ENCODE measurements at places on chromosomes 5 and 9.

DNA sequence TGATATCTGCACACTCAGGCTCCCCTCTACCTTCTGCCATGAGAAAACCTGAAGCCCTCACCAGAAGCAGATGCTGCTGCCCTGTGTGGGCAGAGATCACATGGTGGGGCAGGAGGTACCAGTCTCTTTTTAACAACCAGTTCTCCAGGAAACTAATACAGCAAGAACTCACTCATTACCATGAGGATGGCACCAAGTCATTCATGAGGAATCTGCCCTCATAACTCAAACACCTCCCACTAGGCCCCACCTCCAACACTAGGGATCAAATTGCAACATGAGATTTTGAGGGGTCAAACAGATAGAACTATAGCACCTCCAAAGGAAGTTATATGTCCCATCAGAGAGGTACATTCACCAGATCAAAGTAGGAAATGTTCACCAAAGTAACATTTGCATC, 136.3 kb upstream of the SHB start:
- DNase-seq: no peak

DNA sequence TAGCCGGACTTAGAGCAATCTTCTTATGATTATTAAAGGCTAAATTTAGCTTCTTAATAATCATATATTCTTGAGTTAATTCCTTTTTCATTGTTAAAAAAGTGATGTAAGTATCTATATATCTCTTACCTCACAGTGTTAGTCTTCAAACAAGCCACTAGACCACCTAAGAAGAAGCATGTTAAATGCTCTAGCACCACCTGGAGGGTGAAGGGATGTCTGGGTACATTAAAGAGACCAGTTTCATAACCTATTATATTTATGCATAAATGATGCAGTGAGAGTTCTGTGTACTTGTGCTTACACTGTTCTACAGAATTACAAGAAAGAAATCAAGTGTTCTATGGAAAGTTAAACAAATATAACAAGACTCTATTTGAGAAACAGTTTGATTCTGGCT, 55.9 kb upstream of the SLCO6A1 start:
- no peak for DNase-seq

DNA sequence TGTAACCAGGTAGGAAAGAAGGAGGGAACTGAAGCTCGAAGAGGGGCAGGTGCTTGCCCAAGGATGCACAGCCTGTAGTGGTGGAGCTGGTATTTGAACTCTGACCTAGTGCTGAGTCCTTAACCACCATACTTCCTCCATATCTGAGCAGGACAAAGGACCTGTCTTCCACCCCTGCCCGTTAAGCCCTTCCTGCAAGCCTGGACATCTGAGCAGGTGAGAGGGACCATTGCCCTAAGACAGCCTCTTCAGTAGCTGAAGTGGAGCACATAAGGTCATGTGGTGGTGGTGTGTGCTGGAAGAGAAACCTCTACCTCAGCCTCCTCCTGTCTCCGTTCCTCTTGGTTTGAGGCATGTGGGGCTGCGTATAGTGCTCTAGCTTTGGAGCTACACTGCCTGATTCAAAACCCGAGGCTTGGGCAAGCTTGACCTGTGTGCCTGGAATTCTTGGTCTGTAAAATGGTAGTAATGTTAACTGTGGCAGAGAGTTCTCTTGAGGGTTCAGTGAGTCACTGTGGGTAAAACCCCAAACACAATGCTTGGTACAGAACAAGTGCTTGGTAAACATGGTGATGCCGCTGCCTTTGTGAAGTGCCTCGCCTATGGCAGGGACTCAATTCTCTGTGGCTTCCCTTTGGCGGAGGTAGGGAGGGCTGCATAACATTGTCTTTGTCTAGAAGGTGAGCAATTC, 7.4 kb downstream of the GALNT10 start:
- DNase-seq: peak; percentile 36

GRCh38 chr5:37841203-37841602, 1.4 kb upstream of the GDNF start:
- no peak for DNase-seq

DNA sequence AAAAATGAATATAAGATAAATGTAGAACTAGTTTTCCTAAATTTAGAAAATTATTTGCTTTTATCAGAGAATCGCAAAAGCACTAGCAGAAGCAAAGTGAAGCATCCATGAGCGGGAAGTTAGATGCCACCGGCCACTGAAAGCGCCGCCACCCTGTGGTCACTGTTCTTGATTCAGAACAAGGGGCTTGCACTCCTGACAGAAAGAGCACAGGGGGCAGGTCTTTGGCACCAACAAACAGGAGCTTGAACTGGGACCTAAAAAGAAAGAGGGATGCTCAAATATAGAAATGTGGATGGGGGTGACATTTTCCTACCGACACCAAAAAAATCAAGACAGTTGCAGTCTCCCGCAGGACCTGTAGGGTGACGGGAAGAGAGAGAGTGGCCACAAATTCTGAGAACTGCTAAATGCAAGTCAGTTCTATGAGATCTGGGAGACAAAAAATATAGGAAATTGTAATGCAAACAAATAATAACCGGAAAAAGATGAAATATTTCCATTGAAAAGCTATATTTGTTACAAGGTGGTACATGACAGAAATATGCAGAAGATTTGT, 144.3 kb downstream of the CDH12 start:
- DNase-seq: no peak

- no peak for DNase-seq
Observed at GRCh38 chr9:131043087-131043486, 34.1 kb downstream of the LAMC3 start.

DNA sequence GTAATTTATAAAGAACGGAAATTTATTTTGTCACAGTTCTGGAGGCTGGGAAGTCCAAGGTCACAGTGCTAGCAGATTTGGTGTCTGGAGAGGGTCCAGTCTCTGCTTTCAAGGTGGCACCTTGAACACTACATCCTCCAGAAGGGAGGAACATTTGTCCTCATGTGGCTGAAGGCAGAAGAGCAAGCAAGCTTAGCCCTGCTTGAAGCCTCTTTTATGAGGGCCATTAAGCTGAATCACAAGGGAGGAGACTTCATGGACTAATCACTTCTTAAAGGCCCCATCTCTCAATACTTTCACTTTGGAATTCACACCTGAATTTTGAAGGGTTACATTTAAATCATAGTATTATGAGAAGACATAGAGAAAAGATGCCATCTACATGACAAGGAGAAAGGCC, 215.4 kb upstream of the NFIL3 start:
- DNase-seq: no peak

GRCh38 chr5:117741655-117742206, 1167.1 kb upstream of the SEMA6A start:
- no peak for DNase-seq

DNA sequence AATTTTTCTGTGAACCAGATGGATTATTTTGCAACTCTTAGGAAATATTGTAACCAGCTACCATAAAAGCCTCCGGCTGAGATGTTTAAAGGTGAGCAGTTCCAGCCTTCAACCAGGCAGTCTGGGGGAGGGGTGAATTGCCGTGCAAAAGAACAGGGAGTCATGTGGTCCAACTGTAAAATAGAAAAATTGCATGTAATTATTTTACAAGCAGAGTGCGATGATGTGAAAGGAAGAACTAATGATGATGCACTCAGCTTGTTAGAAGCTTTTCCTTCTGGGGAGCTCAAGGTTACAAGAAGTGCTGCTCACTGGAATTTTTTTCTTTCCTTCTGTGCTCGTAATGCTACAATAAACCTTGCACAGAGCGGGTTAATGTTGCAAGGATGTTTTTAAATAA, 188.7 kb upstream of the ITGA1 start:
- DNase-seq: no peak

GRCh38 chr5:16913187-16914107, 22.6 kb downstream of the MYO10 start:
- no peak for DNase-seq

- DNase-seq: no peak
Observed at GRCh38 chr9:75891277-75891741, 836 bp downstream of the PCSK5 start.

GRCh38 chr9:78443946-78444345, 147.0 kb downstream of the PSAT1 start:
- no peak for DNase-seq

DNA sequence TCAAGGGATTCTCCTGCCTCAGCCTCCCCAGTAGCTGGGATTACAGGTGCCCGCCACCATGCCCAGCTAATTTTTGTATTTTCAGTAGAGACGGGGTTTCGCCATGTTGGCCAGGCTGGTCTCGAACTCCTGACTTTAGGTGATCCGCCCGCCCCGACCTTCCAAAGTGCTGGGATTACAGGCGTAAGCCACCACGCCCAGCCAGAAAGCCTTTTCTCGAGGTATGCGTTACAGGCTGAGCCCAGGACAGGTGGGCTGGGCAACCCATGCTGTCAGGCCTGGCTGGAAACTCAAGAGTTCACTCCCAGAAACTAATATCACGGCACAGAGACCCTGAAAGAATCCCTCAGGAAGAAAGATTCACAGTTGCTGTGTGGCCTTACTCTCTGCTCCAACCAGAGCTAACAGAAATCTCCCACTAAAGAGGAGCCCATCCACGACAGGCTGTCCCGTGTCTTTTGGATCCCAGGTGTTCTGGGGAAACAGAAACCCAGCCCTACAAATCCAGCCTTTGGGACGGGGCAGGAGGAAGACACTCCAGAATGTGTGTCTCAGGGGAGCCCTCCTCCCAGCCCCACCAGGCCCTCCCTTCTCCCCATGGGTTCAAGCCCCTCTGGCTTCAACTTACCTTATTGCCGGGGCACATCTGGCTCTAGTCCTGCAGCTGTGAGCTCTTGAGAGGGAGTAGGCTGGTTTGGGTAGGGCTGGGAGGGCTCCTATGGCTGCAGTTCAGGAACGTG, 400 bp downstream of the TIFAB start:
- no peak for DNase-seq

Measured in stimulated activated CD8-positive, alpha-beta memory T cell treated with anti-CD3 and anti-CD28 coated beads, Interleukin-7, amount 100 ng/mL, for 1 hour (primary cell).